ENCODE measurements at places on chromosomes 12 and 14. TPM values are rescaled to one million over a fixed set of nuclear protein-coding genes. Genes with fewer than 3 reads are reported as not detected.

DNA sequence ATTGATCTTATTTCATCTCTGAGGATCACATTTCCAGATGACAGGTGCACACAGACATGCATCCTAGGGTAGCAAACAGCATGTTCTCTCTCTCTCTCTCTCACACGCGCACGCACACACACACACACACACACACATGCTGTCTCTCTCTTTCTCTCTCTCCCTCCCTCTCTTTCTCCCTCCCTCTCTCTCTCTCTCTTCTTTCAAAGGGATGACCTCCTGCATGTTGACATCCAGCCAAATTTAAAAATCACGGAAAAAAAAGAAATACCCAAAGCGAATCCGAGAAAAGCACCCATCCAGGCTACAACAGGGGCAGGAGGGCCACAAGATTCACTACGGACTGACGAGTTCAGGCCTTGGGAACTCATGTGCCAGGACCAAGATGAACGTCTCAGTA is 2.3 kb downstream of the KSR2 start:
- DNase-seq = no peak

DNA sequence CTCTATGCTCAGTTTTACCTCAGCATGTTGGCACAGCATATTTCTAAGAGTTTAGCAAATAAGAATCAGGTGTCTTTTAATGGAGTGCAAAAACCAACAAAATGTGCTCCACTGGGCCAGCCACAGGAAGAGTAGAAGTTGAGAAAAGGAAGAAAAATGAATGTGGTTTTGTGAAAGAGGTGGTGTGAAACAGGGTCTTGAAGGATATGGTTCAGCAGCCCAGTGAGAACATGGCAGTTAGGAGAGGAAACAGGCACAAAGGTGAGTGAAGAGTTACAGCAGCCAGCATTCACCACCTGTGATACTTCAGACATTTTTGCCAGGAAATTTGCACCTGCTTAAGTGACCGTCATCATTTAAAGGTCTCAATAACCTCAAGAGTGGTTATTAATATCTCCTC is 2.4 kb downstream of the STAB2 start:
- DNase-seq = no peak

DNA sequence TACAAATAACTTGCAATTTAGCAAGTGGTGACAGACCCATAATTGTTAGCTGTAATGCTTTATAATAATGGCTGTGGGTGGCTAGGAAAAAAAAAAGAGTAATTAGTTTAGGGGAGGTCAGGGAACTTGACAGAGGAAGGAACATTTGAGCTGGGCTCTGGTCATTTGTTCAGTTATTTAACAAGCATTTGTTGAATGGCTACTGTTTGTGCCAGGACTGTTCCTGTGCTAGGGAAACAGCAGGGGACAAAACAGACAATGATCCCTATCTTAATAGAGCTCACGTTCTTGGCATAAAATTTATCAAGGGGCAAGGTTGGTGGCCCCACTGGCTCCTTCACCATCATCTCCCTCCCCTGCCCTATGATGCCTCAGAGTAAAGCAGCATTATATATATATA is 18.5 kb downstream of the CHST11 start:
- DNase-seq = no peak

DNA sequence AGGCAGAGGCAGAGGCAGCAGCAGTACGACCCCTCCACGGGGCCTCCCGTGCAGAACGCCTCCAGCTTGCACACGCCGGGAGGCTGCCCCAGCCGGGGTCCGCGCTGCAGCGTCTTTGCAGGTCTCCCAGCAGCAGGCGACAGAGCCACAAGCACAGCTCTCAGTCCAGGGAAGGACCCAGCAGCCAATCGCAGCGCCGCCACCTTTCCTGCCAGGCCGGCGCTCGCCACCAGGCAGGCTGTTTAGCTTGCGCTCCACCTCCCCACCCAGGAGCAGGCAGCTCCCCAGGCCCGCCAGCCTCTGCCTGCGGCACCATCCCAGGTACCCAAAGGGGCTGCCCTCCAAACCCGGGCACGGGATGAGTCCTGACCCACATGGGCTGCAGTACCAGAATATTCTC is 25.2 kb downstream of the DDX51 start:
- DNase-seq = no peak

DNA sequence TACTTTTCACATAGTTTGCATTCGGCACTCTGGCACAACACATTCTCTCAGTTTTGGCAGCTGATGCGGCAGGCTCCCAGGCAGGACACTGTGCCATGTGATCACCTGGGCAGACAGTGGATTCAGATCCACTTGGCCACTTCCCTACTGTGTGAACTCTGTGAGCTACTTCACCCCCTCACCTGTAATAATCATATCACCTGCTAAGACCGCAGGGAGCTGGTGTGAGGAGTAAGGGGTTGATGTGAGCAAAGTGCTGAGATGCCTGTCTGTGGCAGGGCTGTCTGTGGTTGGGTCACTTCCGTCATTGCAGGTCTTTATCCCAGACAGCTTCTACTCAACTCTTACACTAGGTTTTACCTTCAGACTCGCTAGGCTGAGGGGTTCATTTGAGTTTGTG is 50.4 kb upstream of the AMN start:
- DNase-seq = no peak

- DNase-seq = peak; percentile 36
Measured at GRCh38 chr14:26344596-26344995, 253.2 kb downstream of the NOVA1 start.

The C3AR1 gene
- polyA plus RNA-seq = 5.5 TPM

The AMN1 gene
- 13.2 TPM for polyA plus RNA-seq

The WNT1 gene
- polyA plus RNA-seq = not detected

- no peak for DNase-seq
Measured at GRCh38 chr12:118846416-118846815, 134.9 kb upstream of the SRRM4 start.

DNA sequence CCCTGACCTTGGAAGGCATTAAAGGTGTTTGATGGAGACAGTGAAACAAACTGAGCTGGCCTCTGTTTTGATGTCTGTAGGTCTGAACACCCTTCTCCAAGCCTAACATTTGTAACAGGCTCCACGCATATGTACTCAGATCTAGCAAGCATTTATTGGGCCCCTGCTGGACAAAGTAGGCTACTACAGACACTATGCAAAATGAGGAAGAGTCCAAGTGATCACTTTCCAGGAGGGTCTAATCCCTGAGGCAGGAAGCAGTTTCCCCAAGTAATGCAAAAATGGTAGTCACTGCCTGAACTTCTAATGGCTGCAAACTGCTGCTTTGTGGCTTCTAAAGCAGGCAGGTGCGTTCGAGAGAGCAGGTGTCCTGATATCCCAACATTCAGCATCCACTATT is 405.8 kb downstream of the MED13L start:
- no peak for DNase-seq

- no peak for DNase-seq
Measured at GRCh38 chr14:101780390-101780789, 18.9 kb downstream of the PPP2R5C start.

GRCh38 chr14:51482102-51482501 is 169.6 kb upstream of the FRMD6 start:
- no peak for DNase-seq

- DNase-seq = no peak
Measured at GRCh38 chr12:6426882-6427671, 17.7 kb upstream of the CD27 start.

- DNase-seq = no peak
Measured at GRCh38 chr12:43241986-43242385, 310.0 kb downstream of the ADAMTS20 start.

DNA sequence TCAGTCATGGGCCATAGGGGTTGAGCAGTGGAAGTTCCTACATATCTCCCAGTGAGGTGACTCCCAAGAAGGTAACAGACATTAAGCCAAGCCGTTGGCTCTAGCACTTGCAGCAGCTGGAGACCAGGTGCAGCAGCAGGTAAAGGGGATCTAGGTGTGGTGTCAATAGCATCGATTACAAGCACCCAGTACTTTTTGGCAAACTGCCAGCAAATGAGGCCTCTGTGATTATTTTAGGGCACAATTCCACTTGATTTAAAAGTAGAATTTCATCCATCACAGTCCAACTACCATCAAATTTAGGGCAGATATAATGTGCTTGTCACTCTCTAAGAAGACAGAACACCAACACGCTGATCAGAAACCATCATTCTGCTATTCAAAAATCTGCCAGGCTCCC is 224.1 kb upstream of the EGLN3 start:
- DNase-seq = no peak

The KRT3 gene
- polyA plus RNA-seq = not detected

- DNase-seq = no peak
Measured at GRCh38 chr12:133204264-133204603, 22.9 kb downstream of the ZNF268 start.

The PTPRB gene
- polyA plus RNA-seq = 17.3 TPM

GRCh38 chr14:100866666-100867630 is 36.6 kb downstream of the RTL1 start:
- DNase-seq = no peak

The KLRF1 gene
- polyA plus RNA-seq = not detected

- DNase-seq = no peak
Measured at GRCh38 chr12:84813780-84814663, 98.6 kb downstream of the SLC6A15 start.

- DNase-seq = no peak
Measured at GRCh38 chr12:68515793-68516192, 94.9 kb upstream of the RAP1B start.

The LRP1-AS gene
- 0.88 TPM for polyA plus RNA-seq

DNA sequence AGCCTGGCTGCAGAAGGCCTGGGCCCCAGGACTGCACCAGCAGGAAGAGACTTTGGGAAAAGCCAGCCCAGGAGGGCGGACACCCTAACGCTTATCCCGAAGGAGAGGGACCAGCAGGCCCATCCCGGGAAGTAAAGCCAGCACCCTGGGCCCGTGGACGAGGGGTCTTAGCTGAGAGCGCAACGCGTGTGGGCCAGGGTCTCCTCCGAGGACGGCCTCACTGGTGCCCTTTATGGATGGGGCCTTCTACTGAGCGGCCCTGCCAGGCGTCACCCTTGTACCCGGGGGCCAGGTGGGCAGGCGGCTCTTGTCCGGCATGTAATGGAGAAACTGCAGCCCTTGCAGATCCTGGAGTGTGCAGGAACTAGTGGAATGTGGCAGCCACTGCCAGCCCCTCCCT is 14.1 kb downstream of the TEDC1 start:
- no peak for DNase-seq

GRCh38 chr12:115758877-115759620 is 518.4 kb downstream of the MED13L start:
- no peak for DNase-seq

The PRICKLE1 gene
- polyA plus RNA-seq = 26.9 TPM

The DNAJC22 gene
- 0.08 TPM for polyA plus RNA-seq

- no peak for DNase-seq
Measured at GRCh38 chr12:7282844-7283243, 21.0 kb upstream of the ACSM4 start.

- no peak for DNase-seq
Measured at GRCh38 chr12:69792533-69792932, 32.5 kb upstream of the MYRFL start.

The SLC10A1 gene
- polyA plus RNA-seq = not detected

GRCh38 chr14:69580009-69580577 is 5.4 kb upstream of the CCDC177 start:
- DNase-seq = no peak

- no peak for DNase-seq
Measured at GRCh38 chr14:72701237-72701565, 192.7 kb downstream of the DPF3 start.

The CEP170B gene
- polyA plus RNA-seq = 2.3 TPM

The TMEM30B gene
- polyA plus RNA-seq = not detected

The ZCRB1 gene
- 78.7 TPM for polyA plus RNA-seq

DNA sequence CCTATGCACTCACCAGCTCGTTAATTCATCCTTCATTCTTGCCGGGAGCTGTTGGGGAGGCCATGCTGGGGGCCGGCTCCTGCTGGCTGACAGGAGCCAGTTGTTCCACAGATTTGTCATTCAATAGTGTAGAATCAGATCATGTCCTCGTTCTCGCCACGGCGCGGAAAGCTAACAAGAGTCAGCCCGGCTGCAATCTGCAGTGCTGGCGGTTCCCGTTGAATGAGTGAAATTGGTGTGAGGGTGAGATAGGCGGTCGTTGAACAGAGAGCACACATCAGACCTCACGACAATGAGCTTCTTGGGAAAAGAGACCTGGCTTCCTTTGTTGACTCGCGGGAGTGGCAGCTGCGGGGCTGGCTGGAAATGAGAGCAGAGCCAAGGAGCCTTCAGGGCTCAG is 57.5 kb downstream of the KIF26A start:
- DNase-seq = no peak

The LRP6 gene
- 37.2 TPM for polyA plus RNA-seq

The CFAP73 gene
- polyA plus RNA-seq = not detected

DNA sequence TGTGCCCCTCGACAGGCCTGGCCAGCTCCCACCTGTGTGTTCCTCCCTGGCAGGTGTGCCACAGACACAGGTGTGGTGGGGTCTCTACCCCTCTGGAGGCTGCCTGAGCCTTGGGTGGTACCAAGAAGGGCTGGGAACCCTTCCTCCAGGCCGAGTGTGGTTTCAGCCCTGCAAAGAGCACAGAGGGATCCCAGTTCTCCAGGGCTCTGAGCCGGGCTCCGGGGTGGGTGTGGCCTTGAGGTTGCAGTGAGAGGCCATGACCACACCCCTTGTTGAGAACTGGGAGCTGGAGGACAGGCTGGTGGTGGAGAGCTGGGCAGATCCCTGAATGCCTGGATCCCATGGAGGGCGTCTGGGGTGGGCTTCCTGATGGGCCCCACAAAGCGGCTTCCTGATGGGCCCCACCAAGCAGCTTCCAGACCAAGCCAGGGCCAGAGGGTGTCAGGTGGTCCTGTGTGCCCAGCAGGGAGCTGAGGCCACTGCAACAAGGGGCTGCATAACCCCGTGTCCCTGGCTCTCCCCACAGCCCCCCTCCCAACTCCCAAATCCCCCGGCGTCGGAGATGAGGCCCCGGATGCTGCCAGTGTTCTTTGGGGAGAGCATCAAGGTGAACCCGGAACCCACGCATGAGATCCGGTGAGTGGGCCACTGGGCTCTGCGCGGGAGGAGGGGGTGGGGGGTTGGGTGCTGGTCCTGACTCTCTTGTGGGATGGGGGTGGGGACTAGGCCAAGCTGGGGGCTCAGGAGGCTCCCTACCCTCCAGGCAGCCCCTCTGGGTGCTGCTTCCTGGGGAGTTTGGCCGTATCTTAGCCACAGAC is 16.6 kb downstream of the RFLNA start:
- DNase-seq = no peak

The KERA gene
- 21.4 TPM for polyA plus RNA-seq

- DNase-seq = no peak
Measured at GRCh38 chr12:80068173-80068572, 31.2 kb upstream of the OTOGL start.

GRCh38 chr12:71124835-71125460 is 32.9 kb downstream of the TSPAN8 start:
- no peak for DNase-seq

The CEP83 gene
- 12.7 TPM for polyA plus RNA-seq

GRCh38 chr14:76829650-76830421 is 3.6 kb downstream of the LRRC74A start:
- peak; percentile 74 for DNase-seq

The RHOF gene
- polyA plus RNA-seq = 7.8 TPM

Data from muscle of arm (tissue), 14 donors.